Stimulated activated CD4-positive, alpha-beta T cell treated with anti-CD3 and anti-CD28 coated beads, Interleukin-2, amount 100 ng/mL, for 4 hours (primary cell): ENCODE measurements at places on chromosomes 6 and 20.

GRCh38 chr6:40042232-40042631 lies 108.0 kb upstream of the MOCS1 start:
- no peak for DNase-seq

DNA sequence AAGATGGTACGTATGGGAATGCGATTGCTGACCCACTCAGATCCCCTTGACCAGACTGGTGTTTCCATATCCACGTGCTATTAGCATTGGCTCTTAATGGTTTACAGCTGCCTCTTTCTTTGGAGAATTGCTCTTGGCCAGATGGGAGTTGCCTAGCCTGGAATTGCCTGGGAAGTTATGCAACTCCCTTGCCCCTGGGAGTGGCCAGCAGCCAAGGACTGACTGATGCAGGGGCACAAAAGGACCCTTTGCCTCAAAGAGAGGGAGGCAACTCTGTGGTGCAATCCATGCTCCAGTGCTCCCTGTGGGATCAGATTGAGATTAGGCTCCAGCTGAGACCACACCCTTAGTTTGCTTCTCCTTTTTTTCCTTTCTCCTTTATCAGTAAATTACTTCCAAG lies 203.5 kb upstream of the JAG1 start:
- no peak for DNase-seq

GRCh38 chr6:142167071-142167470 lies 20.0 kb downstream of the VTA1 start:
- DNase-seq, result no peak

DNA sequence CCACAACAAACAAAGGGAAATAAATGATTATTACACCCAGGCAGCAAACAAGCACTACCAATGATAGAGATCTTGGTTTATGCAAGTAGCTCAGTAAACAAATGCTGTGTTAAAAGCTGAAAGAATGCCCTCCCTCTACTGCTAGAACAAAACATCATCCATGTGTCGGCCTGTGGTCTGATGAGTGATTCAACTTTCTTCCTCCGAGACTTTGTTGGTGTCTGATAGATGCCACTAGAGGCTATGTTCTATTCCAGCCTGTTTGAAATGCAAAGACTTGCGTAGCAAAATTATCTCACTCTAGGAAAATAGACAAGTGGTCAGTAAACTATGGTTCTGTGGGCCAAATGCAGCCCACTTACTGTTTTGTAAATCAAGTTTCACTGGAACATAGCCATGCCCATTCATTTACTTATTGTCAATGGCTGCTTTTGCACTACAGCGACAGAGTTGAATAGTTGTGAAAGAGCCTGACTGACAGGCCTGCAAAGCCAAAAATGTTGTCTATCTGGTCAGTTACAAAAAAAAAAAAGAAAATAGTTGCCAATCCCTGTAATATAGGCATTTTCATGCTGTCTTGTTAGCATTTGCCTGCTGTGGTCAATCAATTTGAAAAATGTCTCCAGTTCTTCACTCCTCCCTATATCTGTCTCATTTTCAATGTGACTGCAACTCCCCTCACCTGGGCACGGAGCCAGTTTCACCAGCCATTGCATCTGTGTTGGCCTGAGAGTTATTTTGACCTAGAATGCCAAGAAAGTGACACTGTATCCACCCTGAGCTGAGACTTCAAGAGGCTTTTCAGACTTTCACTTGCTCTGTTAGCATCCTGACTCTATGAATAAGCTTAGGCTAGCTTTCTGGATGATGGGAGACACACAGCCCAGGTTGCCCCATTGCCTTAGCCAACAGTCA lies 544.6 kb upstream of the BTBD3 start:
- DNase-seq, result no peak

- no peak for DNase-seq
Observed at GRCh38 chr6:65468307-65468706, 238.7 kb downstream of the EYS start.

DNA sequence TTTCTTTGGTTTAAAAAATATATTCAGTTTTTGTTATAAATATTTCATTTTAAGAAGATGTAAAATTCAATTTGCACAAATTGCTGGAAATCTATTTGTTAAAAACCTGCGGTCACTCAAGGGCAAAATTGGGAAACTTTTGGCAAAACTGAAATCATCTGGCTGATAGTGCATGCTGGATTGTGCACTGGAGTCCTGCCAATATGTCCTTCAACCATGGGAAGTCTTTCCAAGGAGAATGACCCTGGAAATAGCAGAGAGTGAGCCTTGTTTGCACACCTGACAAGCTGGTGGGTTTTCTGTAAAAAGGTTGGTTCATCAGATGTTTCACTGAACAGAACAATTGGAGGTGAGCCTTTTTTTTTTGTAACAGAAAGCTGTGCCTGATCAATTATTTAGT lies 413.5 kb downstream of the BTBD3 start:
- no peak for DNase-seq
